ENCODE measurements at places on chromosomes 4 and X.

DNA sequence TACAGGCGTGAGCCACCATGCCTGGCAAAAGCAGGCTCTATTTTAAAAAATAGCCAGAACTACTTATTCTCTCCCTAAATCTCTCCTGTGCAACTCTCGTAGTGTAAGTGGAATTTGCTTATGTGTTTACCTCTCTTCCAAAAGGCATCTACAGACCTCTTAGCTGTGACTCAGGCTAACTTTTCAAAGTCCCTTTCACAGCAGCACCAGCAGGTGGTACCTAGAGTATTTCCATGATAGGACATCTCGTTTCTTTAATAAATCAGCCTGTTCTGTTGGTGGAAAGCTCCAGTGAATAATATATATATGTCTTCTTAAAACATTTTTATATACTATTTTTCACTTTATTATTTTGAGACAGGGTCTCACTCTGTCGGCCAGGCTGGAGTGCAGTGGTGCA lies 89.0 kb downstream of the NSUN7 start:
- no peak for DNase-seq

GRCh38 chrX:150775569-150776350 lies 82.6 kb downstream of the MTMR1 start:
- DNase-seq, result no peak

- no peak for DNase-seq
Measured at GRCh38 chr4:185559915-185560281, 24.6 kb upstream of the PDLIM3 start.

DNA sequence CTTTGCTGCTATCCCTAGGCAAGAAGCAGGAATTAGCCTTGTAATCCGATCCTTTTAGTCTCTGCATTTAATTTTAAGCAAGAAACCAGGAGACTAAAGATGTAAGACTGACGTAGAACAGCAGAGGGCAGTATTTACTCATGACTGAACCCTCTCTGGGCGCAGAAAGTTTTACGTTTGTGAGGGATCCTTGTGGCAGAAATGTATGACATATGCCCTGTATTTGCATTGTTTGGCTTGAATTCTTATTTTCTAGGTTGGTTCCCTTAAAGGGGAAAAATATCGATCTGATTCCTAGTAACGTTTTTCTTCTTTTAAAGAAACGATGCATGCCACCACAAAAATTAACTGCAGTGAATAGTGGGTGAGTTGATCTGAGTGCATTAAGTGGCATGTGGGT lies 1.3 kb upstream of the FAT4 start:
- DNase-seq, result peak; percentile 77

GRCh38 chr4:35229021-35229420 lies 1015.3 kb downstream of the ARAP2 start:
- DNase-seq, result no peak
